HCT116 (cell line): ENCODE measurements at places on chromosomes 4 and X. TPM values are rescaled to one million over a fixed set of nuclear protein-coding genes. Genes with fewer than 3 reads are reported as not detected.

- DNase-seq: no peak
Measured at GRCh38 chr4:146514651-146515357, 6.9 kb downstream of the SLC10A7 start.

GRCh38 chrX:16466640-16467432 is 183.1 kb upstream of the S100G start:
- DNase-seq: no peak

EVC2 gene
- total RNA-seq: not detected

GC gene
- 1.8 TPM for total RNA-seq

- DNase-seq: no peak
Measured at GRCh38 chr4:28373601-28374000, 1513.0 kb downstream of the STIM2 start.

DNA sequence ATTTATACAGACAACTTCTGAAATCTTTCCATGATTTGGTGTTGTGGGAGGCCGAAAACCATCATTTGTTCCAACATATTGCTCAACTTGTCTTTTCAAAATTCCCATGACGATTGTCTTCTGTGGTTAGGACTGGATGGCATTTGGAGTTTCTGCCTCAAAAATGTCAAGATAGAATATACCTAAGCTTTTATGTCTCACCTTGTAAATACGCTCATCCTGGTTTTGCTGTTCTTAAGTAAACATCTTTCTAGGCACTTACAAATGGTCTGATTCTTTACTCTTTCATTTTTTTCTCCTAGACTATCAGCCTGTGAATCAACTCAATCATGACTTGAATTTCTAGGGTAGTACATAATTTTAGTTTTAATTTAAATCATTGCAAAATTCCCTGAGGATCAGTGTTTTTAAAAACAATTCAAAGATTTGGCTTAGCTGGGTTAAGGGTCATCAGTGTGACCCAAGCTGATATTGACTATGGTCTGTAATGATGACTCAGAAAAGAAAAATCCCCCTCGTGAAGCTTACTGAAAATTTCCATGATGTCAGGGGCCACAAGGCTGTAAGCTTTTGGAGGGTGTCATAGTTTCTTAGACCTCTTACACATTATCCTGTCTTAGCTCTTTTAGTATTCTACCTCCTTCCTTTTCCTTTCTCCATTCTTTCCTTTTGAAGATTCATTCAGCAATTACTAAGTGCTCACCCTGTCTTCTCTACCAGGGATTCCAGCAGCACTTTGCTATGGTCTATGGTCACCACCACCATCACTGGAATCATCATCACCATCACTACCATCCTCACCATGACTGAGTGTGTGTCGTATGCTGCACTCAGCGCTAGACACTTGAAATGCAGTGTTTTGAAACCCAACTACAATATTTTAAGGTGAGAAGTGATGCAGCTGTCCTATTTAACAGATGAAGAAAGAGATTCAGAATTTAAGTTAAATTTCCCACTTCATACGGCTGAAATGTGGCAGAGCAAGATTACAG is 124.4 kb downstream of the CPE start:
- peak; percentile 4 for DNase-seq

- DNase-seq: no peak
Measured at GRCh38 chr4:165326831-165327210, 648 bp upstream of the MSMO1 start.

CCDC120 gene
- 13.5 TPM for total RNA-seq

GRCh38 chr4:22338796-22339195 is 177.1 kb downstream of the ADGRA3 start:
- no peak for DNase-seq

DNA sequence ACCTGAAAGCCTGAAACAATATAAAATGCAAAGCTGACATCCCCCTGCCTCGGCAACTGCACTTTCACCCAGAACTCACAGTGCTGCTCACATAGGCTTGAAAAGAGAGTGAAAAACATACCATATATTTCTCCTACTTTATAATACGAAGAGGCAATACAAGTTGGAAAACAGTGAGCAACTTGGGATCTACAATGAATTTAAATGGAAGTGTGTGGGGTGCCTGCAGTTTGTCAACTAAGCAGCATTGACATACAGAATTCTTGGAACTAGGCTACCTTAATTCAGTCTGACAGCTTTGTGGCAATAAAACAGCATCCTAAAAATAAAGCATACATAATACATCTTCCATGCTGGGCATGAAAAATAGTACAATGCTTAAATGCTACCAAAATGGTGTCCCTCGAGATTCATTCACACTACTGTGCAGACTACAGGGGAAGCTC is 8.0 kb downstream of the GASK1B start:
- no peak for DNase-seq

DNA sequence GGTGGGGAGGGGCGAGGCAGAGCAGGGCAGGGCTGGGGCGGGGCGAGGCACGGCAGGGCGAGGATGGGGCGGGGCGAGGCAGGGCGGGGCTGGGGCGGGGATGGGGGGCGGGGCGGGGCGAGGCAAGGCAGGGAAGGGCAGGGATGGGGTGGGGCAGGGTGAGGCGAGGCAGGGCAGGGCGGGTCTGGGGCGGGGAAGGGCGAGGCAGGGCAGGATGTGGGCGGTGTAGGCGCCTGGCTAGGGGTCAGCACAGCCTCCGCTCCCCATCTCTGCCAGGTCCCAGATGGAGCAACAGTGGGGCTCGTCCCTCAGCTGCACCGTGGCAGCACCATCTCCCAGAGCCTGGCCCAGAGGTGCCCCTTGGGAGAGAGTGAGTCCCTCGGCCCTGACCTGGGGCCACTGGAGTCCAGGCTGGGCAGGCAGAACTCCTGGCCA is 4.2 kb upstream of the SRPK3 start:
- no peak for DNase-seq

GRCh38 chrX:11899091-11899490 is 141.1 kb downstream of the MSL3 start:
- no peak for DNase-seq

MAGED2 gene
- 32.4 TPM for total RNA-seq

STAP1 gene
- total RNA-seq: not detected

ANXA10 gene
- total RNA-seq: 15.1 TPM

- no peak for DNase-seq
Measured at GRCh38 chr4:57314636-57315035, 204.5 kb upstream of the IGFBP7 start.

FRG2 gene
- not detected for total RNA-seq

DNA sequence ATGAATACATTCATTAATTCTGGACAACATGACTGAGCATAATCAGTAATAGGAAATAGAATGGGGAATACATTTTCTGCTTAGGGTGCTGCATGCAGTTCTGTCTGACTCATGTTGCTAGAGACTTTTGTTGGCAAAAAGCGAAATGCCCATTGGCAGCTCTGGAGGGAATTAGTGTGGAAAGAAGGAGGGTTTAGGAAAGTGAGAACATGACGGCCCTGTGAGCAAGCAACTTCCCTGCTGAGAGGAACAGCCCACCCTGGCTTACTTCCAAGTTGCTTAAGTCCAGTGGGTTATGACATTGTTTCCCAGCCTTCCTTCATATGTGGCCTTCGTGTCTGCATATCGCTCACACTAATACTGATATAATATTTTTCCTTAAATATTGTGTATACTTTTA is 13.8 kb downstream of the MAD2L1 start:
- DNase-seq: no peak

DNA sequence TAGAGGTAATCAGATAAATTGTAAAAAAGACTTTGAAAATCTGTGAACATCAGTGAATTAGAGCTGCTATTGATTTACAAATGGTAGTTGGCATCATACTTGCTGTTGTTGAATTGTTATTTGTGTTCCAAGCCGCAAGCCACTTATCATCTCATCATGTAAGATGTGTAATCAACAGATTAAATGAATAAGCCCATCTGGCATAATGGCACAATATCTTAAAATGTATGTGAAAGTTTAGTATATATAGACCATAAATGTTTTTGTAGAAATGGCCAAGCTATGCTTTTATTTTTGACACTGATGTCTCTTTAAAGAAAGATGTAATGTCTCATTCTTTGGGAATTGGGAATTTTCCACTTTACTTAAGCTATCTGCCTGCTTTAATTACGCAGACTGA is 682.6 kb upstream of the GNPDA2 start:
- DNase-seq: no peak

- no peak for DNase-seq
Measured at GRCh38 chr4:103092245-103092644, 7.4 kb downstream of the BDH2 start.

DNA sequence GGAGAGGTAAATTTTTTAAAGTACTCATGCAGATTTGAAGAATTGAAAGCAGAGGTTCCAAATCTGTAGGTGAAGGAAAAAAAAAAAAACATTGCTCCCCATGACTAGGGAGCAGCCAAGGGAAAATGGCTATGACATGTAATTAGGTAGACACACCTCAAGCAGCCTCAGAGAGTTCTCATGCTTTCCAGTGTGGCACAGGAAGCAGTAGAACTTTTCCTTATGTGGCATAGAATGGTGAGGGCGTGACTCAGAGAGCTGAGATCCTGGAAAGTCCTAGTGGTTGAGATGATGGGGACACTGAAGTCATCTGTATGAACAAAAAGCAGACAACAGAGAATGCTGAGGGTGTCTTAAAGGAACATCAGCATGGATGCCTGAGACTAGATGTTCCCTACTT is 148.6 kb upstream of the NWD2 start:
- DNase-seq: no peak

- no peak for DNase-seq
Measured at GRCh38 chr4:97892592-97893266, 250.5 kb downstream of the STPG2 start.

DNA sequence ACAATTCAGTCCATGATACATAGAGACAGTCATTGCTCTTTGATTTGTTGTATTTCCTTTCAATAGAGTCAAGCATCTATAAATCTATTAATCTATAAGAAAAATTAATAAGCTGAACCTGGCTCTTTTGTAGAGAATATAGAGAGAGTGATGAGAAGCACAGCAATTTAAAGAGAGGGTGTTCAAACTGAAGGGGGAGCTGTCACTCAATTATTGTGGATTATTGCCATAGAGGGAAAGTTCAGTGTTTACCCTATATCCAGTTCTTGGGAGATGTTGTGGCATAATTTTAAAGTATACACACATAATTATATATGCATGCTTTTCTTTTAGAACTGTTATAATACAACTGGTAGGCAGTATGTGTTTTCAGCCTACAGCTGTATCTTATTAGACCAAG is 1469.0 kb upstream of the PABPC4L start:
- DNase-seq: no peak

FAM9A gene
- not detected for total RNA-seq

- DNase-seq: no peak
Measured at GRCh38 chr4:14178421-14178820, 550.9 kb upstream of the BOD1L1 start.

DNA sequence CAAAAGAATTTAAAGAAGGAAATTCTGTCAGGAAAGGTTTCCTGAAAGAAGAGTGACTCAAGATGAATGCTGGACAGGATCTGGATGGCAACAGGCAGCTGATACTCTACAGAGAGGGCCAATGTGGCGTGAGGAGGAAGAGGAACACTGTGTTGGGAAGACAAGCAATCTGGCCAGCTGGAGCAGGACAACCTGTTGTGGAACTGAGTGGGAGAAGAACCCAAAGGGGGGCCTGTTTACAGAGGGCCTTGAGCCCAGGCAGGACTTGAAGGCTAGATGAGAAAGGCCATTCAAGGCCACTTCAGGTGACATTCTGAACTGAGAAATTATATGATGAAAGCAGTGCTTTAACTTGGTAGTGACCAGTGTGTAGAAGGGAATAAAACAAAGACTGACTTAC is 8.5 kb downstream of the OTUD4 start:
- no peak for DNase-seq

DNA sequence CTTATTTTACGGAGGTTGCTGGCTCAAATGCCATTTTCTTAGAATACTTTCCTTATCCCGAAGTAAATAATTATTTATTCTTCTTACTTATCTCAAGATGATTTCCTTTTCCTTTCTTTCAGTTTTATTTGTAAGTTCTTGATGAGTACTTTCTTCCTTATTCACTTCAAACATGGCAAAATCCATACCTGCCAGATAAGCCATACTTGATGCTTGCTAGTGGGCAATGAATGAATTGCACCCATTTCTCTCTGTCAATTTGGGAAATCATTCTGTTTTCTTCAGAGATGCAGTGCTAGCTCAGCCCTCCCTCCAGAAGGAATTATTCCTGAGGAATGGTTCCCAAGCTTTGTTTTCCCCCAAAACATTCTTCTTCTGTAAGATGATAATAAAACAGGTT is 598.3 kb downstream of the SPRY1 start:
- DNase-seq: peak; percentile 7

ANAPC10 gene
- 27.2 TPM for total RNA-seq

DNA sequence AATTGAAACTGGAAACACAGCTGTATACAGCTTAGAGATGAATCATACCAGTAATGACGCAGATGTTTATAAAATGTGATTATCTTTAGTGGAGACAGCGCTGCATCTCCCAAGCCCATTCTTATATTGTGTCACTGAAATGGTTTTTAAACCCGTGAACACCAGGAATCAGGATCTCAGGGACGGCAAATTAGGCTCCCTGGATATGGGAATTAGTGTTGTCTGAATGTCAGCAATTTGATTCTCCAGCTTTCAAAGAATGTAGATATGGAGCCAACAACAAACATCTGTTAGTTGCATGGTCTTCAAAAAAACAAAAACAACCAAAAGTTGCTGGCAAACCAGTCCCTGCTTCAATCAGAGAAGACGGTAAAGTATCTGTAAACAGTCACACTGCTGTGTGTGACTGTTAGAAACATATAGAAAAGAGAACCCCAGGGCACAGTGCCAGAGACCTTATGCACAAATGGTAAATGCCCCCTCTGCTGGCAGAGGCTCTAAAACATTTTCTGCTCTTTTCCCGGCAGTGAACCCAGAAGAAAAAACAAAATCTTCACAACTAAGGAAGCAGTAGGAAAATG is 351.9 kb upstream of the FTHL17 start:
- DNase-seq: no peak

DNA sequence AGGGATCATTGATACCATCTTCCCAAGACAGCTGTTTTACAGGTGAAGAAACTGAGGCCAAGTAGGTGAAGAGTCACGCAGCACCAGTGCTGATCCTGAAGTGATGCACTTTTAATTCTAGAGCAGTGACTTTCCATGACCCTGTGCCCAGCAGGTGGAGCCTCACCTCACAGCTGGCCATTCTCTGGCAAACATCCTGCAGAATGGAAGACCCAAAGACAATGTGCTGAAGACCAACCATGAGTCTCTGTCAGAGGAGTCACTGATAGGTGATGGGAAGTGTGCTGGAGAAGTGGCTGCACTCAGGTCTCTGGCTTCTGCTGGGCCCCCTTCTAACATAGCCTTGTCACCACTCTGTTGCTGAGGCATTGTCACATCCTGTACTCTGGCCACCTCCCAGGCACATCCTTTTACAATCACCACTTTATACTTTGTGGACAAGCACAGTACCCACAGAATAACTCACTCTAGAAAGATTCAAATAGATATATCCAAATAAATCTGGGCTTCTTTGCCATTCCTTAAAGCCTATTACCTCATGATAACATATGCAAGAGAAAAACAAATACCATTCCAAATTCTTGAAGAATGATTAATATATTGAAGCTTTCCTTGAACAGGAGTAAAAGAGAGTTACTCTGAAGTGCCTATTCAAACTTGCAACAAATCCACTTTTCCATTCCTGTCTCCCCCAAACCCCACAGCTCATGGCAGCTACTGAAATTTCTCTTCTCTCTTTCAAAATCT is 64.1 kb upstream of the SCOC start:
- DNase-seq: no peak

- no peak for DNase-seq
Measured at GRCh38 chr4:51906167-51906958, 63.4 kb downstream of the DCUN1D4 start.

HSFX4 gene
- not detected for total RNA-seq
